ENCODE measurements at places on chromosomes 5 and 9. TPM values are rescaled to one million over a fixed set of nuclear protein-coding genes. Genes with fewer than 3 reads are reported as not detected.
A peak's percentile ranks its signal among the peaks of the same experiment; 100 is the strongest.

STARD4 gene
- 42.5 TPM for total RNA-seq

RAD50 gene
- 6.3 TPM for total RNA-seq

SEMA4D gene
- total RNA-seq = 2.0 TPM

SLC25A2 gene
- 0.20 TPM for total RNA-seq

CDH9 gene
- total RNA-seq = not detected

ACER2 gene
- total RNA-seq = 6.2 TPM

DDX4 gene
- not detected for total RNA-seq

PCDHGA8 gene
- total RNA-seq = 1.2 TPM

CD74 gene
- total RNA-seq = 2.0 TPM

TAF11L14 gene
- total RNA-seq = not detected

PCDHGA6 gene
- 1.7 TPM for total RNA-seq

DNA sequence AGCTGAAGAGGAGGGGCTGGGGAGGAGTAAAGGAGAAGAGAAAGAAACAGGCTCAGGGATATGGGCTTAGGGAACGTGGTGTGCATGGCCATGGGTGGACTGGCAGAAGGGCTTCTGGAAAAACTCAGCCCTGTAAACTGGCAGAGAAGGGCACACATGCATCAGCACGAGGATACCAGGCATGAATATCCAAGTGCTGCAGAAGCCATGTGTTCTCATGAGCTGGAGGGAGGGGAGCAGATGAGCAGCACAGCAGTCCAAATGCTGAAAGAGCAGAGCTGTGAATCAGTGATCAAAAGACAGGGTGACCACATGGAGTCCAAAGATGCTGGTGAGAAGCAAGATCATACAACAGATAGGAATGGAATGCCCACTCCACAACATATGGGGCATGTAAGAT lies 72.3 kb downstream of the SEMA5A start:
- DNase-seq = no peak

- no peak for DNase-seq
These were observed 214.1 kb upstream of the MEF2C start for GRCh38 chr5:89097103-89097502.

DNA sequence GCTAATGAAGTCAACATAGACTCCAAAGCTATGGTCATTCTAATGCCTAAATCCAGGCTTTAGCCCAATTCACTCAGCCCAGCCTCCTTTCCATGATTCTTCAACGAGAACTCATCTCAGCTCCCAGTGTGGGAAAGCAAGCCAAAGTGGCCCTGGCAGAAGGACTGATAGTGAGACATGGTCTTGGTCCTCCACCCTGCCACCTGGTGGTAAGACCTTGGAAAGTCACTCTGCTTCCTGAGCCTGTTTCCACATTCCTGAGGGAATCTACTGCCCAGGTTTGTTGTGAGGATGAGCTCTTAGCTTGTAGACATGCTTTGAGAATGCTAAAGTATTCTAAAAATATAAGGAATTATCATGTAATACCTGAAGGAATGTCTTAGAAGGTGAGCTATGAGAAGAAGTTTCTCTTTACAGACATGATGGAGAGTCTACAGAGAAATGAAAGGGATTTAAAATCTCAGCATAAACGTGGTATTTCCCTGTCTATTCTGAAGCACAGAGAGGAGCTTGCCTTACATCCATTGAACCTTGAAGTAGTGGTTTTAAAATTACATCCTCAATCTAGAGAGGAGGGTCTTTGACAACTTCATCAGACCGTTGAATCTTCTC lies 173.5 kb downstream of the TRIM32 start:
- peak; percentile 61 for DNase-seq

- no peak for DNase-seq
These were observed 21.0 kb upstream of the SUSD3 start for GRCh38 chr9:93037476-93037971.

- DNase-seq = no peak
These were observed 54.7 kb upstream of the SIMC1 start for GRCh38 chr5:176183321-176184074.

DNA sequence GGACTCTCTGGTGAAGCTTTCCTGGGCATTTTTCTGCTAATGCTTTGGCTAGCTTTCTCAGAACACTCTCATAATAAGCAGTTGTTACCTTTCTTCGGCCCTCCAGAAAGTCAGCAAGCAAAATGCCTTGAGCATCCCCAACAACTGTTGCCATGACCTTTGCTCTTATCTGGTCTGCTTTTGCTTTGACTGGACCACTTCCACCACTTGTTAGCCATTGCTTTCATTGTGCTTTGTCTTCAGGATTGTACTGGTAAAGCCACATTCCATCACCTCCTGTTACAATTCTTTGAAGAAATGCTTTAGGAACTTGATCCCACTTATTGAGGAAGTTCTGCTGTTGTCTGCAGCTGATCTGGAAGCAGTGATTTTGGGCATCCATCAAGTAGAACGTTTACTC lies 35.7 kb downstream of the RAD50 start:
- no peak for DNase-seq

- DNase-seq = no peak
These were observed 58.9 kb downstream of the GNA14 start for GRCh38 chr9:77589046-77589795.

GRCh38 chr5:82165740-82166530 lies 112.2 kb downstream of the RPS23 start:
- peak; percentile 95 for DNase-seq

- DNase-seq = no peak
These were observed 214.5 kb downstream of the AUH start for GRCh38 chr9:91147079-91147708.

DNA sequence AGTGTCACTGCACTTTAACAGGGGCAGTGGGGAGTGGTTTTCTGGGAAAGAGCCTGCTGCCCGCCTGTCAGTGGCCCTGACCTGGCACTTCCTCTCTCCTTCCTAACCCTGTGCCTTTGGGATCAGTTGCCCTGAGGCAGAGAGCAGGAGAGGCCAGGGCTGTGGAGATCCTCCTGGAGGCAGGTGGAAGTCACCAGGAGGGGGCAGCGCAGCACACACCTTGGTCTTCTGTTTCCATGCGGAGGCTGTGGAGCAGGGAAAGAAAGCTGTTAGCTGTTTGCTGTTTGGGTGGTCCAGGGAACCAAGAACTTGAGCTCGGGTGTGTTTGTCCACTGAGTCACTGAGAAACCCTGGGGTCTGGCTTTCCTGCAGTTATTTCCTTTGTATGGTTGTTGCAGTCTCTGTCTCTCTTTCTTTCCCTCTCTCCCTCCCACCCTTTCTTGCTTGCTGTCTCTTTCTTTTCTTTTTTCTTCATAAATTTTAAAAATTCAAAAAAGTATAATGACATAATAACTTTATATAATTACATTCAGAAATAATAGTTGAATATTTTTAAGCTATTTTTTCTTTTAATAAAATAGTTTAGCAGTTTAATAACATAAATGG lies 28.1 kb downstream of the NTRK2 start:
- DNase-seq = peak; percentile 46

GRCh38 chr5:113663879-113664541 lies 150.5 kb downstream of the YTHDC2 start:
- DNase-seq = peak; percentile 72

GRCh38 chr5:38891563-38891962 lies 45.8 kb downstream of the OSMR start:
- no peak for DNase-seq

DNA sequence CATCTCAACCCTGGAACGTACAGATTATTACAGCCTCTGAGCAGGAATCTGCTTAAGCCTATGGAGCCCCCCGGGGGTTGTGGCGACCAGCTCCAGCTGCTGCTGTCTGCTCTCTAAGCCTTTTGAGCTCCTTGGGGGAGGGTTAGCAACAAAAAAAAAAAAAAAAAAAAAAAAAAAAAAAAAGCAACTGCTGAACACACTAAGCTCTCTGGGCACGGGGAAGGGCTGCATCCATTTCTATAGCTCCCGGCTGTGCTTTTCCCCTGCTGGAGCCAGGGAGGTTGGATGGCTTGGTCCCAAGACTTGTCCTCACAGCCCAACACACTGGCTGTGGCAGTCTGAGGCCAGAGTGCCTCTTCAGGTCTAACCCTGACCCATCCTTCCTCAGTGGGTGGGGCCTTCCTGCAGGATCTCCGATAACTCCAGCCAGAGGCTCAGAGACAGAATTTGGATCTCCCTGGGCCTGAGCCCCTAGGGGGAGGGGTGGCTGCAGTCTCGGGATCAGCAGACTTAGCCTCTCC lies 82.1 kb downstream of the FBN2 start:
- DNase-seq = no peak

- DNase-seq = no peak
These were observed 36.7 kb downstream of the CNTLN start for GRCh38 chr9:17171309-17172094.

GRCh38 chr9:91778031-91778430 lies 172.0 kb downstream of the ROR2 start:
- DNase-seq = no peak

- DNase-seq = no peak
These were observed 24.9 kb downstream of the ARHGEF37 start for GRCh38 chr5:149605998-149606724.

- DNase-seq = no peak
These were observed 25.2 kb downstream of the NKD2 start for GRCh38 chr5:1033606-1034420.

DNA sequence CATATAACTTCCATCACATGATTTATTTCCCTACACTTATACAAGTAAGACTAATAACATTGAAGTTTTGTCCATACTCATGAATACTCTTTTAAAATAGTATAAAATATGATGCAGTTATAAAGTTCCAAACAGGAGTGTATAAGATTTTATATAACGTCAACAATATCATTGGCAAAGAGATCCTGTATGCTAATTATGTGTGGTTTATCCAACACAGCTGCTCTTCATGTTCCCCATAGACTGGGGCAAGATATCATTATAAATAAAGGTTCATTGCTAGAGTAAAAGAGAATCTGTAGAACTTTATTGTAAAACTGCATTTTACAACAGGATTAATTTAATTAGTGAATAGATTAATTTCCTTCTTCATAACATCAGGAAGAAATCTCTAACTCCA lies 16.9 kb downstream of the CDH9 start:
- DNase-seq = no peak

GRCh38 chr9:109385499-109385898 lies 64.6 kb upstream of the EPB41L4B start:
- no peak for DNase-seq

GRCh38 chr9:32573821-32574220 lies 862 bp upstream of the NDUFB6 start:
- no peak for DNase-seq

DNA sequence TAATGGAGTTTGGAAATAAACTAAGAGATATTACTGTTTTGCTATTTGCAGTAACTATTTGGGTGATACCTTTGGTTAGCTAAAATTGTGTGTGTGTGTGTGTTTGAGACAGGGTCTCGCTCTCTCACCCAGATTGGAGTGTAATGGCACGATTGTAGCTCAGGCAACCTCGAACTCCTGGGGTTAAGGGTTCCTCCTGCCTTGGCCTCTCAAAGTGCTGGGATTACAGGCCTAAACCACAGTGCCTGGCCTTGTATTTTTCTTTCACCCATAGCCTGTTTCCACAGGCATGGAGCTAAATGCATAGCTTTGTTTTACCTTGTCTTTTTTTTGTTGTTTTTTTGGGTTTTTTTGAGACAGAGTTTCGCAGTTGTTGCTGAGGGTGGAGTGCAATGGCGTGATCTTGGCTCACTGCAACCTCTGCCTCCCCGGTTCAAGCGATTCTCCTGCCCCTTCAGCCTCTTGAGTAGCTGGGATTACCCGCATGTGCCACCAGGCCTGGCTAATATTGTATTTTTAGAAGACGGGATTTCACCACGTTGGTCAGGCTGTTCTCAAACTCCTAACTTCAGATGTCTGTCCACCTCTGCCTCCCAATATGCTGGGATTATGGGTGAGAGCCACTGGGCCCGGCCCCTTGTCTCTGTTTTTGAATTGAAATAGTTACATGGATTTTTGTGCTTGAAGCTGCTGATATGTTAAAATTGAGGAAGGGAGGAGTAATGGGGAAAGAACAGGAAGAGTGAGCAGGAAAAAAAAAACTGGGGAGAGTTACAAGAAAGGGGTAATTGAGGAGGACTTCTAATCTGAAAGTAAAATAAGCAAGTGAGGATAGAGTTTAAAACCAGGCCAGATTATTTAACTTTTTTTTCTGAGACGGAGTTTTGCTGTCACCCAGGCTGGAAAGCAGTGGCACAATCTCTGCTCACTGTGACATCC lies 5.7 kb downstream of the GPBP1 start:
- no peak for DNase-seq

GRCh38 chr9:134738869-134739659 lies 97.5 kb downstream of the COL5A1 start:
- peak; percentile 72 for DNase-seq

DNA sequence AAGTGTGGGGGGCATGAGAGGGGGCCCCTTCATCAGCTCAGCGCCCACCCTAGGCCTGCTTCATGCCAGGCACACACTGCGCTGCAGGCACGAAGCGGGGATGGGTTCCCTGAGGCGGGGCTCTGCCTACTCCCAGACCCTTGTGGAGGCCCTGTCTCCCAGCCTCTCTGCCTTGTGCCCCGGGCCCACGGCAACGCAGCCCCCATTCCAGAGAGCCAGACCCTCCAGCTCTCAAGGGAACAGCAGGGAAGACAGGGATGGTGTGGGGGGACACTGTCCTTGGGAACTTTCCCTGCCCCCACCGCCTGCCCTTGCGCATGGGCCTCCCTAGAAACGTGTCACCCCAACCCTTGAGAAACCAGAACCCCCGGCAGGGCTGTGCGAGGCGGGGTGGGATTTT lies 10.0 kb upstream of the SLC12A7 start:
- DNase-seq = no peak

All from lung microvascular endothelial cell (primary cell).